ENCODE measurements at places on chromosomes 12 and 14.

GRCh38 chr14:103102689-103103260 lies 8.2 kb downstream of the EXOC3L4 start:
- no peak for DNase-seq

DNA sequence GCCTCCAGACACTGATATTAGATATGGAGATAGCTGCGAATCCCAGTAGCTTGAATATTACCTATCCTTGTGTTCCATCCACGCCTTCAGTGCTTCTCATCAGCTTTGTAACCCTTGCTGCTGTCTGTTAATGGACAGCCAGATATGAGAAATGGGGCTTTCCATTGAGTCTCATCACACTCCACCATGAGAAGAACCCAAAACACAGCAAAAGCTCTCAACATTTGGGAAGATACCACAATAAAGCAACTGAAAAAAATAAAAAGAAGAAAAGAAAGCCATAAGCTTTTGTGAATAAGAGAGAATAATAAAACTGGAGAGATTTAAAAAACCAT lies 225.4 kb downstream of the GALC start:
- DNase-seq, result no peak

DNA sequence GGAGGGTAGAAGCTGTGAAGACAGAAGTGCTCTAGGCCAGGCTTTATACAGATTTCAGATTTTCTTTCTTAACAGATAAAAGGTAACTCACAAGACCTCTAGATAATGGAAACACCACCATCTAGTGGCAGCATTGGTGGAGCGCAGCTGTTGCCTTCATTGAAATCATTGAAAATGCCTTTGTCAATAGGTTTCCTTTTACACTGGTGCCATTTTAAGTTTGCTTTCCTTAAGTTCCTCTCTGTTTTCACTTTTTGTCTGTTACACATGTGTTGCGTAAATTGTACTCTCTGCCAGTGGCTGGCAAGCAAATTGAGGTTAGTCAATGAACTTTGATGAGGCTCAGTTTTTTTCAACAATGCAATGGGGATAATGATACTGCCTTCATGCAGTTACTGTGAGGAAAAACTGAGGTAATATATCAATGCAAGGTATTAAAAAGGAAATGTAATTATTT lies 31.1 kb downstream of the ALDH1L2 start:
- DNase-seq, result peak; percentile 73

- no peak for DNase-seq
These were observed 53.0 kb upstream of the KITLG start for GRCh38 chr12:88633312-88633711.

GRCh38 chr14:79576424-79576823 lies 634.9 kb downstream of the DIO2 start:
- DNase-seq, result no peak

- no peak for DNase-seq
These were observed 60.7 kb downstream of the KDM2B start for GRCh38 chr12:121520119-121520518.

DNA sequence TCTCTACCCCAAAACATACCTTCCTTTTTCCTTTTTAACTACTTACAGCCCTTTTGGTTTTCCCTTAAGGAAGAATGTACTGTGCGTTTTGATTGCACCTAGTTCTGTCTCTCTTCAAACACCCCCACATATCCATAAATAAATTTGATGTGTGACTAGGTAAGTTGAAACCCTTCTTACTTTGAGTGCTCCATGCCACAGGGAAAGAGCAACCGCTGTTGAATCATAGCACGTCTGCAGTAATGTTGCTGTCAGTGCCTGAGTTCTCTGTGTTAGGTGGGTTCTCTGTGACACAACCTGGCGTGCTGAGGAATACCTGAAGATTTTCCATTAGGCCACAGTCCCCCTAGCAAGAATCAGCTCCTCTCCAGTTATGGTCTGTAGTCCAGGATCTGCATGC lies 102.1 kb downstream of the FIGNL2 start:
- DNase-seq, result no peak

- no peak for DNase-seq
These were observed 228.0 kb downstream of the MON2 start for GRCh38 chr12:62694632-62695031.

DNA sequence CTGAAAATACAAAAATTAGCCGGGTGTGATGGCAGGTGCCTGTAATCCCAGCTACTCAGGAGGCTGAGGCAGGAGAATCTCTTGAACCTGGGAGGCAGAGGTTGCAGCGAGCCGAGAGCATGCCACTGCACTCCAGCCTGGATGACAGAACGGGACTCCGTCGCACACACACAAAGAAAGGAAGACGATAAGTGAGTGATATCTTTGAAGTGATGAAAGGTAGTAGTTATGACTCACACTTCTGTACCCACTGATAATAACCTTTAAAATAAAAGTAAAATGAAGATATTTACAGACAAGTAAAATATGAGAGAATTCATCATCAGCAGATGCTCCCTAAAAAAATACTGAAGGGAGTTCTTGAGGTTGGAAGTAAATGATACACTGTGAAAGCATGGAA lies 171.3 kb upstream of the CRY1 start:
- no peak for DNase-seq

DNA sequence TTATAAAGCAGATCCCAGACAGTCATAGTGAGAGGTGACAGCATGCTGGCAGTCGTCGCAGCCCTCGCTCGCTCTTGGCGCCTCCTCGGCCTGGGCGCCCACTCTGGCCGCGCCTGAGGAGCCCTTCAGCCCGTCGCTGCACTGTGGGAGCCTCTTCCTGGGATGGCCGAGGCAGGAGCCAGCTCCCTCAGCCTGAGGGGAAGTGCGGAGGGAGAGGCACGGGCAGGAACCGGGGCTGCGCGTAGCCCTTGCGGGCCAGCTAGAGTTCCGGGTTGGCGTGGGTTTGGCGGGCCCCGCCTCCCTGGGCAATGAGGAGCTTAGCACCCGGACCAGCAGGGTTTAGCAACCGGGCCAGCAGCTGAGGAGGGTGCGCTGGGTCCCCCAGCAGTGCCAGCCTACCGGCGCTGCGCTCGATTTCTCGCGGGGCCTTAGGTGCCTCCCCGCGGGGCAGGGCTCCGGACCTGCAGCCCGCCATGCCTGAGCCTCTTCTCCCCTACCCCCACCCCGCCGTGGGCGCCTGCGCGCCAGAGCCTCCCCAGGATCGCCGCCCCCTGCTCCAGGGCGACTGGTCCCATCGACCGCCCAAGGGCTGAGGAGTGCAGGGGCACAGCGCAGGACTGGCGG lies 451.2 kb upstream of the DCN start:
- DNase-seq, result no peak

All from neural crest cell (in vitro differentiated cells).